Effector CD4-positive, alpha-beta T cell (primary cell): ENCODE measurements at places on chromosomes 3 and 15.

DNA sequence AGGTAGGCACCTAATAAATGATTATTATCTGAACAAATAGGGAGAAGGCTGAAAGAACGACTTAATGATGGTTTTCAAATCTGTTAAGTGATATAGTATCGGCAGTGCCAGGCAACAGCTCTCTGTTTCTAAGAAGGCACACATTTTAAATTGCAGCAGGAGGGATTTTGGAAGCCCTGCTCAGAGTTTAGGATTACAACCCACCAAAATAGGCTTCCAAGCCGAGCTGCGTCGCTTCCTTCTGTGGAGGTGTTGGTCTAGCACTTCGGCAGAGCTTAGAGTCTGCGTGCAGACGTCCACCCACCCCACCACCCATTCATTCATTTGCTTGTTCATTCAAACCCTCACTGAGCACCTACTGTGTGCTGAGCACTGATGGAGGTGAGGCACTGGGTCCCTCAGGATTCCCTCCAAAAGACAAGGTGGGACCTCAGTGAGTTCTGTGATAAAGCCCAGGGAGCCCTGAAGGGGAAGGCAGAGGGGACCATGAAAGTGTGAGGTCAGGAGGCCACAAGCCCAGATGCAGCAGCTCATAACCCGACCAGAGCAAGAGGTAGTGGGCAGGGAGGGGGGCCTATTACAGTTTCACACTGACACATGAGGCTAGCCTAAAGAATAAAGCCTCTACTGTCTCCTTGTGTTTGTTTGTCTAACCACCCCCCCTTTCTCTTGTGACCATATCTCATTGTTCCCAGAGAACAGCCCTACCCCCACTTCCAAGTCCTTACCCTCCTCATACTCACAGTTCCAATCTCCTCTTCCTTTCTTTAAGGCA is 8.9 kb downstream of the ADCY5 start:
- DNase-seq = no peak

GRCh38 chr15:47184003-47184907 is 533.0 kb upstream of the SEMA6D start:
- DNase-seq = no peak

GRCh38 chr3:185631508-185632206 is 45.6 kb downstream of the SENP2 start:
- DNase-seq = no peak

DNA sequence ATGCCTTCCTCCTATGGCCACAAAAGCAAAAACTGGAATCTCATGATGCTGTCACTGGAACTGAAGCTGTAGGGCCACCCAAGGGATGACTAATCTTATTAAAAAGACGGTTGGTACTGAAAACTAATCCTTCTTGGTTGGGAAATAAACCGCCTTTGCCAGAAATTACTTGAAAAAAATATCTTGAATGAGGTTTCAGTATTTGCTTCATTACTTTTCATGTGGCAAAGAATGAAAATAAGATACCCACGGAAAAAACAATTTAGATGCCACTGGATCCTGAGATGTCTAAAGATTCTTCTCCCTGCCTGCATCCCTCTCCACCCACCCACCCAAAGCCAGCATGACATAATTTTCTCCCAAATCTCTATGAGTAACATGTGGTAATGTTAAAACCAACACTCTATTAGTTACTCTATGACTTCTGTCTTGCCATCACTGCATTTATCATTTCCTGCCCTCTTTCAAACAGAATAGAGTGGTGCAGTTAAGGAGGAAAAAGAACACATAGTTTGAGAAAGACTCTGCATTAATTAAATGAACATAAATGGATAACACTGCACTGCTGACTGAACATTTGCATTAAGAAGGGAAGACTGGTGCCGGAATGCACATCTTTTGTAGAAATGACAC is 111.8 kb upstream of the DPH6 start:
- DNase-seq = no peak

DNA sequence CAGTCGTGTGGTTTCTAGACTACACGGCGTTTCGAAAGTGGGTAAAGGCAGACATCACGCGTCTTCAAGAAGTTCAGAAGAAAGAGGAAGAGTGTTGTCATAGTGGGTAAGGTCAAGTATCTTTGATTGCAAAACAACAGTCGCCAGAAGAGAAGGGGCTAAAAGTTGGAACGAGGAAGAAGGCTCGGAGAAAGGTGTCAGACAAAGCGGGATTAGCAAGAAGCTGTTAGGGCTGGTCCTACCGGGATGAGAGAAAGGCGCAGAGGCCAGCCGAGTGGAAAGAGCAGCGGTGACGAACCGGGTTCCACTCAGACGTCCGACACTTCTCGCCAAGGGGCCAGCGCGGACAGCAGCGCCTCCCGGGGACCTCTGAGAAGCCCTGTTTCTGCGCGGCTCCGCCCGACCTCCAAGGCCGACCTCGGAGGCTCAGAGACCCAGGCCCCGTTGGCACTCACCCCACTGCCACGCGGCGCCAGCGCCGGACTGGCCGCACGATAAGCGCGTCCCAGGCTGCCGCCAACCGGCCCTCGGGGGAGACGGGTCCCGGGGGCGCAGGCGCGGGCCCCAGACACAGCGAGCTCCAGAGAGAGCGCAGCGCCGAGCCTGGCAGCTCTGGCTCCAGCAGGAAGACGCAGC is 436 bp downstream of the ADPGK start:
- no peak for DNase-seq
